ENCODE measurements at places on chromosomes 13 and 19.

DNA sequence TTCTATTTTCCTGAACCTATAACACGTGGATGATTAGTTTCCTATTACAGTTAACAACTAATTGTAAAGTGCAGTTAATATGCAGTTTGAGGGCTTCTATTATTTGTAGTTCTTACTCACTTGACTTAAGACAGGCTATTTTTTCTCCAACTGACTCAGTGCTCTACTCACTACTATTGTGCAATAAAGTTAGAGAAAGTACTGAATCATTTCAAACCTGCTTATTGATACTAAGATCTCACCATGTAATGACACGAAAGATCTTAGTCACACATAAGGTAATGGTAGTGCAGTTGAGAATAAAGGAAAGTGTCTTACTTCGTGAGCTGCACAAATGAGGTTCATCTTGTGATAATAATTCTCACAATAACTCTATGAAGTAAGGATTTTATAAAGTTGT is 22.8 kb upstream of the ITM2B start:
- H3K4me1 ChIP-seq, result no peaks in the 10 kb centered on the region
- no peaks in the 10 kb centered on the region for H3K36me3 ChIP-seq
- no peak overlapping the region for H3K4me3 ChIP-seq

GRCh38 chr13:23433171-23434153 is at the start of gene SACS:
SACS (minus strand) TSS chr13:23433702; CDS start chr13:23411239, 22,463 bp downstream.
- DNase-seq, result no peak
- H3K36me3 ChIP-seq, result no peaks in the 10 kb centered on the region
- peaks cover 1% of the 10 kb centered on the region for H3K4me1 ChIP-seq
- peak within 1 kb of the TSS; percentile 56 for H3K4me3 ChIP-seq
- H3K27me3 ChIP-seq, result no peaks in the 10 kb centered on the region

GRCh38 chr19:51771376-51772130 is 10.6 kb downstream of the FPR2 start:
- no peaks in the 10 kb centered on the region for H3K27me3 ChIP-seq
- no peak overlapping the region for H3K4me3 ChIP-seq
- no peak overlapping the region for H3K27ac ChIP-seq
- no peaks in the 10 kb centered on the region for H3K36me3 ChIP-seq
- no peaks in the 10 kb centered on the region for H3K4me1 ChIP-seq

GRCh38 chr19:39474139-39474620 is 6.5 kb upstream of the TIMM50 start:
- H3K36me3 ChIP-seq, result peaks cover 63% of the 10 kb centered on the region
- DNase-seq, result peak; percentile 84
- no peak overlapping the region for H3K4me3 ChIP-seq
- no peak overlapping the region for H3K27ac ChIP-seq
- H3K27me3 ChIP-seq, result no peaks in the 10 kb centered on the region

- no peaks in the 10 kb centered on the region for H3K4me1 ChIP-seq
- H3K27me3 ChIP-seq, result no peaks in the 10 kb centered on the region
- no peak overlapping the region for H3K27ac ChIP-seq
Observed at GRCh38 chr13:76672420-76672819, 213.8 kb downstream of the KCTD12 start.

GRCh38 chr13:97435794-97436193 is 1.8 kb downstream of the RAP2A start:
- no peaks in the 10 kb centered on the region for H3K36me3 ChIP-seq
- H3K4me1 ChIP-seq, result peaks cover 9% of the 10 kb centered on the region
- DNase-seq, result no peak

Measured in pancreas (tissue), 10 donors.